ENCODE measurements at places on chromosomes 13 and 19.

- DNase-seq, result peak; percentile 9
Observed at GRCh38 chr19:41774515-41774980, 19.2 kb downstream of the CEACAM6 start.

DNA sequence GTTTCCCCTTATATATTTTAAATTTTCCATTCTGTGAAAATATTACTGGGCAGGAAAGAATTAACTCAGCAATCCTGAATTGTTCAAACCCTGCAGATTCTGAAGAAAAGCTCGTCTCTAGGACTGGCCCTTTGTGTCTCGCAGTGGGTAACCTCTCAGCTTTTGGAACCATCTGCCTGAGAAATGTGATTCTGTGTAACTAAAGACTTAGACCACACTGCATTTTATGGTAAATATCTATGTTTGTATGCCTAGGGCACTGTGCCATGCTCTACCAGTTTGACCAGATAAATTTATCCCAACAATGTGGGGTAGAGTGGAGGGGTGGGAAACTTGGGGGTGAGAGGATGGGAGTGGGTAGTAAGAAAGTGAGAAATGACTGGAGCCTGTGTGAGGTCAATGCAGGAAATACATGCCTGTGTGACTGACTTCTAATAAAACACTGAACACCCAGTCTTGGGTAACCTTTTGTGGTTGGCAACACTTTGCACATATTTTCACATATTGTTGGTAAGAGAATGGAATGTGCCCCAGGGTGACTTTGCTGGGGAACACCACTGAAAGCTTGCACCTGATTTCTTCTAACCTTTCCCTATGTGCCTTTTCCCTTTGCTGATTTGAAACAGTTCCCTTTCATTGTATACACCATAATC, 1181.9 kb downstream of the OLFM4 start:
- DNase-seq, result no peak

DNA sequence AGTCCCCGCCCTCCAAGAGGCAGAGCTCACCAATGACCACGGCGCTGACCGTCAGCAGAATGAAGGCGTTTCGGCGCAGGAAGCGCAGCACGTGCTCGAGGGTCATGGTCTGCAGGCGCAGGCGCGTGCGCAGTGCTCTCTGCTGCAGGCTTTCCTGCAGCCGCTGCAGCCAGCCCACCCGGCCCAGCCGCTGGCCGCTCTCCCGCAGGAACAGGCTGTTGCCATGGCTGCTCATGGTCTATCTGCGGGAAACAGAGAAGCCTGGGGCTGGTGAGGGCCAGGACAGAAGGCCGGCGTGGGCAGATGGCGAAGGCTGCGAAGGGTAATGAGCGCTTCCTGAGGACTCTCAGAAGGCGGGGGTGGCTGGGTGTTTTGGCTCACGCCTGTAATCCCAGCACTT, 7.0 kb downstream of the SLC1A6 start:
- no peak for DNase-seq

DNA sequence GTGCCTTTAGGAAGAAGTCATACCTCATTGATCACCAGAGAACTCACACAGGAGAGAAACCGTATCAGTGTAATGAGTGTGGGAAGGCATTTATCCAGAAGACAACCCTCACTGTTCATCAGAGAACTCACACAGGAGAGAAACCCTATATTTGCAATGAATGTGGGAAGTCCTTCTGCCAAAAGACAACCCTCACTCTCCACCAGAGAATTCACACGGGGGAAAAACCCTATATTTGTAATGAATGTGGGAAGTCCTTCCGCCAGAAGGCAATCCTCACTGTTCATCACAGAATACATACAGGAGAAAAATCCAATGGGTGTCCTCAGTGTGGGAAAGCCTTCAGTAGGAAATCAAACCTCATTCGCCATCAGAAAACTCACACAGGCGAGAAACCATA, 21.9 kb downstream of the ZNF382 start:
- DNase-seq, result no peak

- no peak for DNase-seq
Observed at GRCh38 chr13:74270018-74270417, 135.8 kb upstream of the KLF12 start.

GRCh38 chr13:28581451-28581850, 77.5 kb upstream of the POMP start:
- DNase-seq, result no peak

DNA sequence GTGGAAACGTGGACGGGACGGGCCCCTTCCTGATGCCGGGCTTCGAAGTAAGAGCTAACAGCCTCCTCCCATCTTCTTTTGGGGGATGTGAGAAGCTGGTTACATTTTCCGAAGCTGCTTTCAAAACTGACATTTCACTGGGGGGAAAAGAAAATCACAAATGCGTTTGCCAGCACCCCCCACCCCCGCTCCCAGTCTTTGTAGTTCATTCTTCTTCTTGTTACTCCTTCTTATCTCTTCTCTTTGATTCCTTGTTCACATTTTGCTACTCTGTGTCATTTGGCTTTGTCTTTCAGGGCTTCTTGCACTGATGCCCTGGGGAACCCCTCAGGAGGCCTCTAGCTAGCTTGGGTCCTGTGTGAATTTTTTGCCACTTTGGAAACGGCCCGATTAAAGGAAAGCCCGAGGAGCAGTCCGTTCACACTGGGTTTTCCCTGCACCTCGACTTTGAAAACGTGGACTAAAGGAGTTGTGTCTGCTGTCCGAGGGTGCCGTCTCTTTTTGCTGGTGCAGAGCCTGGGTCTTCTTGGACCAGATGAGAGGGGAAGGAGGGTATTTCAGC, 1.3 kb downstream of the CARM1 start:
- DNase-seq, result no peak

- no peak for DNase-seq
Observed at GRCh38 chr19:55581145-55581822, 636 bp upstream of the ZNF579 start.

- no peak for DNase-seq
Observed at GRCh38 chr13:48404952-48405351, 8.0 kb downstream of the LPAR6 start.

DNA sequence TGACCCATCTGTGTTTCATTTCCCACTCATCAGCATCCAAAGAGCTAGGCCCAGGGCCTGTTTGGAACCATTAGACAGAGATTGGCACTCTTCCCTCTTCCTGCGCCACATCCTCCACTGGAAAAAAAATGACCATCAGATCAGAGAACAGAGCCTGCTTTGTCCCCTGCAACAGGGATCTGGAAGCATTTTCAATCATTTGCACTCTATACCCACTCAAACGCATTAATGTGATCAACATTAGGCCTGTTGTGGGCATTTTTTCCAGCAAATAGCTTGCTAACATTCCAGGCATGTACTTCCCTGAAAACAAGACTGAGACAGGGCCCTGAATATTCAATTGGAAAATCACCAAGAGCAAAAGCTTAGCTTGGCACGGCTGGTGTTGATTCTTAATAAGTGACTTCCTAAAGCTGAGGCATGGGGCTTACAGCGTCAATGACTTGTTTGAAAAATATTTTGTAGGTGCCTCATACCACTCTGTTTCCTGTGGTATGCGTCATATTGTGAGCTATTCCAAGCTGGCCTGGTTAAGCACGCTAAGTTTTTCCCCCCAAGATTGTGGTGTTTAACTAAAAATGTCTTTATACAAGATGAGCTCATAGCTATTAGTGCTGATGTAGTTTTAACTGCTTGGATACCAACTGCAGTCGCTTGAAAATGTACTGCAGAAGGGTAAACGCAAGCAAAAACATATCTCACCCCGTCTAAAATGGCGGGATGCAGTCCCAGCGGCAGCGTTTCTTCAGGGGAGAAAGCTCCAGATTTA, 404.4 kb downstream of the SPRY2 start:
- DNase-seq, result no peak

GRCh38 chr13:23551213-23552008, 18.8 kb upstream of the TNFRSF19 start:
- DNase-seq, result no peak

GRCh38 chr19:34018546-34018945, 153.8 kb upstream of the LSM14A start:
- no peak for DNase-seq

DNA sequence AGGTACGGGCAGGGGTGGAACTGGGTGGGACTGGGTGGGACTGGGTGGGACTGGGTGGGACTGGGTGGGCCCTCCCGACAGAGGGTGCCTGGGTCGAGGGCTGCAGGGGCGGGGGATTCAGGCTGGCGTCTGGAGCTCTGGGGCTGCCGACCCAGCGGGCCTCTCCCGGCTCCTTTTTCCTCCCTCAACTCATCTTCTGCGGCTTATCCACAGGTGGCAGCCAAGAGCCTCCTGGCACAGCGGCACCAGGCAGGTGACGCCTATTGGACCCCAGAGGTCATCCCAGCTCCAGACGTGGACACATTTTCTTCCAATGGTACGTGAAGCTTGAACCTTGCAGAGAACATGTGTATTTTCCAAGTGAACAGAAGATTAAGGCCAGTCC, 533 bp downstream of the ZNF544 start:
- peak; percentile 14 for DNase-seq

GRCh38 chr19:36686365-36687213, 823 bp upstream of the ZNF567 start:
- DNase-seq, result no peak

- DNase-seq, result no peak
Observed at GRCh38 chr13:35866801-35867200, 264.4 kb downstream of the DCLK1 start.

DNA sequence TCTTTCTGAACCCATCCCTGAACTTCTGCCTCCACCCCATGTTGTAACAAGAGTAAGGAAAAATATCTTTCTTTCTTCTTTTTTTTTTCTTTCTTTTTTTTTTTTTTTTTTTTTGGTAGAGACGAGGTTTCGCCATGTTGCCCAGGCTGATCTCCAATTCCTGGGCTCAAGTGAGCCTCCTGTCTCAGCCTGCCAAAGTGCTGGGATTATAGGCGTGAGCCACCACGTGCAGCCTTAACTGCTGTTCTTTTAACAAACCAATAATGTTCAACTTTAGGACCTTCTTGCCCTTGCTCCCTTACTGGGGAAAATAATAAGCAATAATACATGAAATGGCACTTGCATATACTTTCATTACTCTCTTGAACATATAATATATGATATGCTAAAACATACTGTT, 19.6 kb downstream of the GPR183 start:
- DNase-seq, result no peak

GRCh38 chr13:63938851-63939250, 2523.2 kb upstream of the PCDH20 start:
- DNase-seq, result no peak

DNA sequence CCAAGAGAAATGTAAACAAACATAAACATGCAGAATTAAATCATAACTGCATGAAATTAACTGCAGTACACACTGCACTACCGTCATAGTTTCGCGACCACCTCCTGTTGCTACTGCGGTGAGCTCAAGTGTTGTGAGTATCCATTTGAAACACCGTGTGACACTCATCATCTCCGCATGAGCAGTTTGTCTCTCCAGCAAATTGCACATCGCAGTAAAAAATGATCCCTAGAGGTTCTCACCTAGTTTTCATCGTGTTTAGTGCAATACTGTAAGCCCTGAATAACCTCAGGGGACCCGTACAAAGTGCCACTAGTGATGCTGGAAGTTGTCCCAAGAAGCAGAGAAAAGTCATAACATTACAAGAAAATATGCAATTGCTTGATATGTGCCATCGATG, 147.7 kb downstream of the DPF1 start:
- DNase-seq, result no peak

GRCh38 chr19:12956446-12957388, at the start of gene GADD45GIP1:
Gene GADD45GIP1 (minus strand): TSS chr19:12957223. CDS start chr19:12957212, 11 bp downstream.
- peak; percentile 85 for DNase-seq

DNA sequence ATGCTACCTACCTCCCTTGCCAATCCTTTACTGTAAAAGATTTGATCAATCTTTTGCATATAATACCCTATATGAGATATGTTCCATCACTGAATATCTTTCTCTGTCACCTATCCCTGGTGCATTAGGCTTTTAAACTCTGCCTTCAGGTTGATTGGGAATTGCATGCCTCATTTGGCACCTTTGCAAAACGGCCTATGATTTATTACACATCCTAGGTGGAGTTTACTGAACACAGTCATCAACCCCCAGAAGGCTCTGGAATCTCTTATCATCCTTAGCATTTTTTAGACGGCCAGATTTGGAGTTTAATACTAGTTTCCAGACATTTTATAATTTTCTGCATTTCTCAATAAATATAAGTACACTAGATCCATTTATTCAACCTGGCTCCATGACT, 448.4 kb upstream of the SLC10A2 start:
- no peak for DNase-seq

DNA sequence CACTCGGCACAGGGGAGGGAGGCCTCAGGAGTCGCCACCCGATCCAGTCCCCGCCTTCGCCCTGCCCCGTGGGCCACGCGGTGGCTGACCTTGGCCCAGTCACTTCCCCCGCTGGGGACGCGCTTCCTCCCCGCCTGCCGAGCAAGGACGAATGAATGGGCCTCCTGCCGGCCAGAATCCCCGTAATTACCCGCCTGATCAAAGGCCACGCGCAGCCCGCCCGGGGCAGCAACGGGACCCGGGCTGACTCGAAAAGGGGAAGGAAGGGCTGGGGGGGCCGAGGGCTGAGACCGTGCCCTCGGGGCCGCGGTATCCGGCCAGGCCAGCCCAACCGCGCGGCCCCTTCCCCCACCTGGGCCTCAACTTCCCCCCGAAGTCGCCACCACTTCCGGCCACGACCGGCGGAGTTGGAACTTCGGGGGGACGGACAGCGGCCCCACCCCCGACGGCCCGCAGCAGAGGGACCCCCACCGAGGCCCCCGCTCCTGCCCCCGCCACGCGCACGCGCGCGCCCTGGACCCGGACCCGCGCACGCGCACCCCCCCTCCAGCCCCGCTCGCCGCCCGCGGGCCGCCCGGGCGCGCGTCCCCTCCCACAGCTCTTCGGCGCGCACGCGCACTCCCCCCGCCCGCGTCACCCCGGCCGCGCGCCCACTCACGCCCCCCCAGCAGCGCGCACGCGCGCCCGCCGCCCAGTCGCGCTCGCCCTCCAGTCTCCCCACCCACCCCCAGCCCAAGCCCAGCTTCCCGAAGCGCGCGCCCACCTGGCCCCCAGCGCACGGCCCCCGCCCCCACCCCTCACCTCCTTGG, 520 bp downstream of the ZNF787 start:
- peak; percentile 84 for DNase-seq

DNA sequence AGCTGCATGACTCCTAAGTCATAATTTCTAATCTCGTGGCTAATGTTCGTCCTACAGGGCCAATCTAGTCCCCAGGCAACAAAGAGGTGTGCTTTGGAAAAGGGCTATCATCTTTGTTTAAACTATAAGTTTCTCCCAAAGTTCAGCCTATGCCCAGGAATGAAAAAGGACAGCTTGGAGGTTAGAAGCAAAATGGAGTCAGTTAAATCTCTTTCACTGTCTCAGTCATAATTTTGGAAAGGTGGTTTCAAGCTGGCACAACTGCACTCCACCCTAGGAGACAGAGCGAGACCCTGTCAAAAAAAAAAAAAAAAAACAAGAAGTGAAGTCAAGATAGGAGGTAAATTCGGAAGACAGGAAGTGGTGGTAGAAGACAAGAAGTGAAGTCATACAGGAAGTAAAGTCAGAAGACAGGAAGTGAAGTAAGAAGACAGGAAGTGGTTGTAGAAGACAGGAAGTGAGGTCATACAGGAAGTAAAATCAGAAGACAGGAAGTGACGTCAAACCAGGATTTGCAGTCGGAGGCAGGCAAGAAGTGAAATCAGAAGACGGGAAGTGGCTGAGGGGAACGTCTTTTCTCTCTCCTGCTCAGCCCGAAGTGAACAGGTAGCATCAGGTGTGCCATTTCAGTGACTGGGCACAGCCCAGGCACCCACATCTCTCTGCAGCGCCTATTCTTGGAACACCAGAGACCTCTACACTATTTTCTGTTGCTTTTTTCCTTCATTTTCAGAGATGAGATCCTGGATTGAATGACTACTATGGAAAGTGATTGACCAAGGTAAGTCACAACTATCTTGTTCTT, 32.2 kb downstream of the GP6 start:
- peak; percentile 42 for DNase-seq

- no peak for DNase-seq
Observed at GRCh38 chr13:82344867-82345266, 1537.4 kb downstream of the SLITRK1 start.
